ENCODE measurements at places on chromosomes 2 and 18.

DNA sequence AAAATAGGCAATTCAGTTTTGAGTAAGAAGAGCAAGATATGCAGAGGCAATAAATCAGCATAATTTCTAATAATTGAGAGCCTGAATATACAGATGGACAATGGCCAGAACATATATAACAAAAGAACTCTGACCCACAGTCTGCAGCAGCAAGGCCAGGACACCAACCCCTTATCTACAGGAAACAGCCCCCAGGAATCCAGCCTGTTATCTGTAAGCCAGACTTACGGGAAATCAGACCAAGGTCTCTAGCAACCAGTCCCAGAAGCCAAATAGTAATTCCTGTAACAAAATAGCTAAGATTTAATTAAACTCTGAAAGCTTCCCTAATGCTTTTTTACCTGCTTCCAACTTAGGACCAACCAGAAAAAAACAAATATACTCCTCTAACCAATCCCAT, 434.5 kb upstream of the GYPC start:
- no peak for DNase-seq

GRCh38 chr2:70181363-70181956, 9.4 kb downstream of the C2orf42 start:
- DNase-seq, result no peak

- no peak for DNase-seq
These were observed 1.4 kb upstream of the XRCC5 start for GRCh38 chr2:216107760-216108159.

- DNase-seq, result no peak
These were observed 177.5 kb downstream of the RBM43 start for GRCh38 chr2:151083856-151084795.

DNA sequence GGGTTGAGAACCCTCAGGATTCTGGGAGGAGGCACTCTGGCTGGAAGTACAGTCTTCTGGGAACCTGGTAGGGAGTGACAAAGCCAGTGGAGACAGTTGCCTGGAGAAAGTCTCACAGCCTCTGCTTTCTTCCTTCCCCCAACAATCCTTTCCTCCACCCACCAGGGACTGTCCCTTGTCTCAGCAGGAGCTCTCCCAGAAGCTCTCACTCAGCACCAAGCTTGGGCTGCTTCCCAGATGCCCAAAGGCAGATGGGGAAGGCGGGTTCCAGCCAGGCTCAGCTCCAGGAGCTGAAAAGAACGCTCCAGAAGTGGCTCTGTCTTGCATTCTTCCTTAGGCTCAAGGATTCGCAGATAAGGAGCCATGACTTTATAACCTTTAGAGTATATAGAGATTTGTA, 7.6 kb upstream of the NAGK start:
- no peak for DNase-seq

DNA sequence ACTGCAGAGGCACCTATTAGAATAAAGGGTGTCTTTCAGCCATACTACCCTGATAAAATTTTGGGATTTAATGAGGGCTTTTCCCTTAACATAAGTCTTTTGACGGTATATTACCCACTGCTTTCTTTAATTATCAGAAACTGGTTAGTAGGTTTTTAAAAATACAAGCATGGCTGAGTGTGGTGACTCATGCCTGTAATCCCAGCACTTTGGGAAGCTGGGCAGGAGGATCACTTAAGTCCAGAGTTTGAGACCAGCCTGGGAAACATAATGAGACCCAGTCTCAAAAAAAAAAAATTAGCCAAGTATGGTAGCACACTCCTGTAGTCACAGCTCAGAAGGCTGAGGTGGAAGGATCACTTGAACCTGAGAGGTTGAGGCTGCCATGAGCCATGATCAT, 16.1 kb downstream of the CPSF3 start:
- DNase-seq, result no peak

All from renal cortical epithelial cell (primary cell).